ENCODE measurements at places on chromosomes 12 and 14.
A peak's percentile ranks its signal among the peaks of the same experiment; 100 is the strongest.

DNA sequence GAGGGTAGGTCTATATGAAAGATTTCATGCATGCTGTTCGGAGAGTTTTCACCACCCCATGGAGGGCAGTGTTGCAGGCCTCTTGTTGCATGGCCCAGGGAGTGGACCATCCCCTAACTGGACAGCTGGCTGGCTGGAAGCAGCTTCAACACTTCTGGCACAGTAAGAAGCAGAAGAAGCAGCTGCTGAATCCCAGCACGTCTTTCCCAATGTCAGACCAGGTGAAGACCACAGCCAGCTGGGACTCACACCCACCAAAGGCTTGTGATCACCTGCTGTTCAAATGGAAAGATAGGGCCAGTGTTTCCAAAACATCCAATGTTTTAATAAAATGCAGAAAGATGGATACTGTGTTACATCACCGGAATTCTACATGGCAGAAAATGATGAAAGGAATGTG is 1423.6 kb downstream of the AACS start:
- H3K4me3 ChIP-seq = no peak overlapping the region
- no peak overlapping the region for H3K27ac ChIP-seq
- no peaks in the 10 kb centered on the region for H3K27me3 ChIP-seq
- DNase-seq = peak; percentile 64
- no peaks in the 10 kb centered on the region for H3K4me1 ChIP-seq

DNA sequence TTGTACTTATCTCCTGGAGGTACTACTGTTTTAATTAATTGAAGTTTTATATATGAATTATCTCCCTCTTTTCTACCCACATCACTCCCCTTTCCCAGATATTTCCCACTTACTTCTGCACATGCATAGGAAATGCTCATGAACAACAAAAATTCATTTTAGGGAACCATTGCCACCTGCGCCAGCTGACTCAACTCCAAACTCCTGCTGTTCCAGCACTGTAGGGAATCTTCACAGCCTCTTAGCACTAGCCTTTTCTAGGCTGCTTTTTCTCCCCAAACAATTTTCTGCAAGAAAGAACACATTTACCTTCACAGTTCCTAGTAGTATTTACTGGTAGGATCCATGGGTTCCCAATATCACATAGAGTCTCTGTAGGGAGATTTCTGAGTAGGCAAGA is 268.4 kb downstream of the LRFN5 start:
- H3K27me3 ChIP-seq = no peaks in the 10 kb centered on the region
- no peaks in the 10 kb centered on the region for H3K36me3 ChIP-seq

DNA sequence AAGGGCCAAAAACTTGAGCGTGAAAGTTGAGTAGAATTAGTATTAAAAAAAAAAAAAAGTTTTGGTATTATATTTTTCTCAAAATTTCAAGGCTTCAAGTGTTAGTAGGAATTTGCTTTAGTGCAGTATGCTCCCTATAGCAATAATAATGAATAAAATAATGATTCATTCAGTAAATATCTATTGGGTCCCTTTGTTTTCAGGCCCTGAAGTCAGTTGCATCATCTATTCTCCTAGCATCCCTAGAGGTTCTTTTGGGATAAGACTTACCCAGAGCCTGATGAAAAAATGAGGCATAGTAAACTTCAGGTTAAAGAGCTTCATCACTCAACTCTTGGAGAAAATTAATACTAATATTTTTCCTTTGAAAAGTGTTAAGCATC is 1.1 kb downstream of the KMT5A start:
- no peaks in the 10 kb centered on the region for H3K36me3 ChIP-seq
- no peak overlapping the region for H3K27ac ChIP-seq
- H3K4me1 ChIP-seq = peaks cover 25% of the 10 kb centered on the region
- DNase-seq = no peak
- peak overlapping the region; percentile 92 for H3K4me3 ChIP-seq

DNA sequence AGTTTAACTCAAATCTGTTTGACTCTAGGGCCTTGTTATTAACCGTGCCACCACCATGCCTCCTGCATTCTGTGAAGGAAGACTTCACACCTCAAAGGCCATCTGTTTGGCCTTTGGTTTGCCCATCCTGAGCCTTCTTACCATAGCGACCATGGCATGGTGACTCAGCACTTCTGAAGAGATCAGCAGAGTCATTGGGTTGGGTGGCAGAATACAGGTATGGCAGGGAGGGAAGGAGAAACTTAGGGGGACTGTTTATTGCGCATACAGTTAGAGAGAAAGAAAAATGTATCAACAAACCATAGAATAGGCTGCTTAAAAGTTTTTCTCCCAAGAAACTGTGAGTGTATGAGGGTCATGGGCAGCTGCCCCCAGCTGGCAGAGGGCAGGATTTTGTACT is 49.2 kb downstream of the DAD1 start:
- no peak overlapping the region for H3K27ac ChIP-seq
- no peaks in the 10 kb centered on the region for H3K36me3 ChIP-seq
- no peaks in the 10 kb centered on the region for H3K27me3 ChIP-seq
- H3K4me1 ChIP-seq = no peaks in the 10 kb centered on the region
- no peak for DNase-seq

DNA sequence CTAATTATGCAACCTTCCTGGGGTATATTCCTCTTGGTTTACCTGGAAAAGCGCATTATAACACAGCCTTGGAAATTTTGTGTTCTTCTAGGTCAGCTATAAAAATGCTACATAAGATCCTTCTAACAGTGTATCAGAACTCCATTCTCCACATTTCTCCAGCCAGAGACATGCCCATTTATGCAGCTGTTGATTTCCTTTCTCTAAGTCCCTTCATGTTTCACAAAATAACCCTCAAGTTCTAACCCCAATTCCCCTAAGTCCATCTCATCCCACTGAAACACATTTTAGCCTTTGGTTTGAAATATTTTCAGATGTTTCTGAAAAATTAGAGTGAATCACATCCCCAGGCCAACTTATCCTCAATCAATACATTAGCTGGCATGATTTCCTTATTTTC is 20.9 kb upstream of the HDAC7 start:
- H3K27me3 ChIP-seq = no peaks in the 10 kb centered on the region
- H3K36me3 ChIP-seq = no peaks in the 10 kb centered on the region

DNA sequence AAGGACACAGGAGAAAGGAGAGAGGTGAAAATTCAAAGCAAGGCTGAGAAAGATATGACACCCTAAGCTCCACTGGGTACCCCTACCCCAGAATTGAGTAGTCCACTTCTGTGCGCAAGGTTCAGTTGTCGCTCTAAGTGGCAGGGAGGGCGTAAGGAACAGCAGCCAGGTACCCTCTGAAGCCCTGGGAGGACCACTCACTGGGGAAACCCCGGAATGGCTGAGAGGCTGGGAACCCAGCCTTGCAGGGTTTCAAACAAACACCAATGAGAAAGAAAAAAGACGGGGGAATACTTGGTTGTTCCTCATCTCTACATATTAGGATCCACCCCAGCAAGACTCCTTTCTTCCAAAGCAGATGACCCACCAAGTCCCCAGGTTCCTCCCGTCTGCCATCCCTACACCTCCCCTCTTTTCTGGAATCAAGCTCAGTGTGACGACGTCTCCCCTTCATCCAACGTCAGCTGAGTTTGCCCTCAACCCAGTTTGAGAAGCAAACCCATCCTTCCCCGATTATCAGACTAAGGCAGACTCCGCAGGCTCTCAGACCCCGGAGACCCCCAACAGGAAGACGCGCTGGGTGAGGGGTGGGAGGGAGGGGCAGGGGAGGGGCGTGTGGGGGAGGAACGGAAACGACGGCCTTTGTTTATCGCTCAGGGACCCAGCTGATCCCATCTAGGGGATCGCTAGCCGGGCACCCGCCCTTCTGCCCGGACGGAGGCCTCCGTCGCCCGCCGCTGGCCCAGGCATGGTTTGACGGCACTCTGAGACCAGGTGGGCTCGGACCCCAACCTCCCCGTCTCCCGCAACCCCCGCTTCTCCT is 795 bp downstream of the LMBR1L start:
- no peaks in the 10 kb centered on the region for H3K27me3 ChIP-seq
- H3K27ac ChIP-seq = peak overlapping the region; percentile 97

- no peaks in the 10 kb centered on the region for H3K36me3 ChIP-seq
- no peaks in the 10 kb centered on the region for H3K27me3 ChIP-seq
- no peak for DNase-seq
- no peaks in the 10 kb centered on the region for H3K4me1 ChIP-seq
- H3K4me3 ChIP-seq = no peak overlapping the region
- no peak overlapping the region for H3K27ac ChIP-seq
These were observed 160.7 kb upstream of the LRFN5 start for GRCh38 chr14:41446008-41446407.

DNA sequence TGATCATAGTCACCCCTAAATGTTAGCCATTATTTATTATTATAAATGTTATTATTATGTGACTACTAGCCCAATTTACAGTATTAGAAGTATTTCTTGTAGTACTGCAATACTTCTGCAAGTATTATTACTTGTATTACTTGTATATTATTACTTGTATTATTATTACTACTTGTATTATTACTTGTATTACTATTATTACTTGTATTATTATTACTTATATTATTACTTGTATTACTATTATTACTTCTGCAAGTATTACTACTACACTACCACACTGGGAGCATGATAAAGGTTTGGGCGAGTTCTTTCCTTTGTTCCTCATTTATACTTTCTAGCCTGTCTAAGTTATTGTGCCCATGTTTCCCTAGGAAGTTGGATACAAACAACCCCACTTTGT is 67.9 kb downstream of the NOS1 start:
- H3K27me3 ChIP-seq = peaks cover 18% of the 10 kb centered on the region
- H3K4me1 ChIP-seq = peaks cover 3% of the 10 kb centered on the region
- no peak overlapping the region for H3K27ac ChIP-seq
- no peaks in the 10 kb centered on the region for H3K36me3 ChIP-seq
- no peak overlapping the region for H3K4me3 ChIP-seq

- H3K27ac ChIP-seq = no peak overlapping the region
- DNase-seq = no peak
- H3K27me3 ChIP-seq = peaks cover 3% of the 10 kb centered on the region
- H3K4me3 ChIP-seq = no peak overlapping the region
- peaks cover 40% of the 10 kb centered on the region for H3K4me1 ChIP-seq
- H3K36me3 ChIP-seq = peaks cover 3% of the 10 kb centered on the region
These were observed 2.9 kb downstream of the RIN3 start for GRCh38 chr14:92516344-92516965.

DNA sequence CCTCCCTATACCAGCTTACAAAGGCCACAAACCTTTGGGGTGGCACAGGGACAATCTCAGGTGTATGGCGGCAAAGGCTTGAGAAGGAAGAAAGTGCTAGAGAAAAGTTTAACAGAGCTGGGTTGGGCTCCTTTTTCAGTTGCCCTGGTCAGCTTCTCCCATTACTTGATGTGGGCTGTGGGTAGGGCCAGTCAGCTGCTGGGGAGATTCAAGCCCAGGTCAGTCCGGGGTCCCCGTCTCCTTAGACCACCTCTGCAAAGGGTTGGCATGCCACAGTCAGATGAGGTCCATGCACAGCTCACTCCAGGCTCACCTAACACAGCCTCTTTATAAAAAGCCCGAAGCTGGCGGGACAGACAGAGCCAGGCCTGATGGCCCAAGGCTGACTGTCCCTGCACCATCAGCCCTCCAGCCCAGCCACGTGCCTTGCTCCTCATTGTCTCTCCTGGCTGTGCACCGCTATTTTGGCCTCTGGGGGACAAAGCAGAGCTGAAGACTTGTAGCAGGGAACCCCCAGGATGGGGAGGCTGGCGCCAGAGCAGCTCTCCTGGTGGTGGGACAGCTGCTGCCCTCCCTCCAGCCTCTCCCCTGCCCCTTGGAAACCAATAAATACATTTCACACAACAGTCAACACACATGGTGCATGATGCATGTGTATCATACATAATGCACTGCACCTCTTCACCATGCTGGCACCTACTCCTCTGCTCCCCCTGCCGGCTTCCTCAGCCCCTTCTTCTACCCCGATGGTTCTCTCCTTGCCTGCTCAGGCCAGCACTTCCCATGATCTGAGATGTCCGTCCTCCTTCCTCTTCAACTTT is 61.7 kb upstream of the DDX11 start:
- H3K4me1 ChIP-seq = peaks cover 25% of the 10 kb centered on the region
- H3K27ac ChIP-seq = no peak overlapping the region
- no peaks in the 10 kb centered on the region for H3K36me3 ChIP-seq
- no peaks in the 10 kb centered on the region for H3K27me3 ChIP-seq
- H3K4me3 ChIP-seq = no peak overlapping the region
